Forelimb muscle (tissue), 1 donor: ENCODE measurements at places on chromosomes 12 and 14. TPM values are rescaled to one million over a fixed set of nuclear protein-coding genes. Genes with fewer than 3 reads are reported as not detected.
A peak's percentile ranks its signal among the peaks of the same experiment; 100 is the strongest.

The POMT2 gene
- 24.4 TPM for polyA plus RNA-seq

- DNase-seq = no peak
Observed at GRCh38 chr12:49948866-49949845, 1.4 kb upstream of the AQP2 start.

The NDUFA12 gene
- 88.4 TPM for polyA plus RNA-seq

GRCh38 chr14:26444822-26445221, 153.0 kb downstream of the NOVA1 start:
- DNase-seq = peak; percentile 26

DNA sequence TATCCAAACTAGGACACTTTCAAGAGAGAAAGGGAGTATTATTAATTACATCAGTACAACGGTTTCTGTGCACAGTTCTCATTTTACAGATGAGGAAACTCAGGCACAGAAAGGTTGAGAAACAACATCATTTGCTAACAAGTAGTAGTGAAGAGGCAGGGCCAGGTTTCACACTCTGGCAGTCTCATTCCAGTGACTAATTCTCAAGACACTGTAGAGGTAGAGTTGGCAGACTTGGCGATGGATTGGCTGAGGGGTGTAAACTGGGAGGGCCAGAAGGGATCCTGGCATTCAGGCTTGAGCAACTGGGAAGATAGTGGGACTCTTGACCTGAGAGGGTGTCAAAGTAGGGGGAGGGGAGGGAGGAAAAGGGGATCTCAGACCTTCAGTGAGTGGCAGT, 73.8 kb upstream of the BDKRB2 start:
- no peak for DNase-seq

The REP15 gene
- polyA plus RNA-seq = 0.90 TPM

The STAB2 gene
- 3.9 TPM for polyA plus RNA-seq

The DTD2 gene
- polyA plus RNA-seq = 9.6 TPM

DNA sequence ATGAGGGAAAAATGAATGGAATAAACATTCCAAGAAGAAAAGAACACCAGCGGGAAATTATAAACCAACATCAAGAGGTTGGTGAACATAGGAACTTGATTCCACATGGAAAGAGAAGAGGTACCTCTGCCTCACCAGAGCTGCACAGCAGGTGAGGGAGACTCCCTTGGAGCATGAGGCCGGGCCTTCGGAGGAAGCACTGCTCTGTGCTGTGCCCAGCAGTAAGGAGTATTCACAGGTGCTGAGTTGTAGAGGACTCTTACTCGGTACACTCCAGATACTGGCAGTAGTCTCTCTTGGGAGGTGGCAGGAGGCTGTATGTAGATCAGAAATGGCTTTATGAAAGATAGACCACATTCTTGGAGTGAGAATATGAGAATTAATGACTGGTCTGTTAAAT, 76.0 kb downstream of the NPAS3 start:
- DNase-seq = no peak

DNA sequence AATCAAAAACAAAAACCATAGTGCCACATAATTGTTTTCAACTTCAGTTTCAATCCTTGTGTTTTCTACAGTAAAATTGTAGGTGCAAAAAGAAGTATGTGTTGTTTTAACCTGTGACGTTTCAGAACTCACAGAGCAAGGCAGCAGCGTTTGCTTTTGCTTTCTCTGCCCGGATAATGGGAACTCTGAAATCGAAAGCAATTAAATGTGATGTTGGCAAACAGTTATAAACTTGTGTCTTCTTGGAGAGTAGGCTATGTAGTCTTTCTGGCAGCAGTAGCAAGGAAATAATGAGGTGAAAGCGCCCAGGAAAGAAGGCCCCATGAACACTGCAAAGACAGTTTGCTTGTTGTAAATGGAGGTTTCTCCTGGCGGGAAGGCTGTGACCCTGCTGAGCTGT, 39.1 kb downstream of the FNTB start:
- DNase-seq = no peak

- no peak for DNase-seq
Observed at GRCh38 chr12:10884086-10884725, at the start of gene PRH1. TSS of gene PRH1 (minus strand) at chr12:10884255. CDS start at chr12:10884217, 38 bp downstream.

- no peak for DNase-seq
Observed at GRCh38 chr14:68145539-68145938, 326.0 kb downstream of the RAD51B start.

GRCh38 chr12:99600388-99600787, 47.2 kb upstream of the GARIN6 start:
- no peak for DNase-seq

The TNFAIP2 gene
- 39.8 TPM for polyA plus RNA-seq

DNA sequence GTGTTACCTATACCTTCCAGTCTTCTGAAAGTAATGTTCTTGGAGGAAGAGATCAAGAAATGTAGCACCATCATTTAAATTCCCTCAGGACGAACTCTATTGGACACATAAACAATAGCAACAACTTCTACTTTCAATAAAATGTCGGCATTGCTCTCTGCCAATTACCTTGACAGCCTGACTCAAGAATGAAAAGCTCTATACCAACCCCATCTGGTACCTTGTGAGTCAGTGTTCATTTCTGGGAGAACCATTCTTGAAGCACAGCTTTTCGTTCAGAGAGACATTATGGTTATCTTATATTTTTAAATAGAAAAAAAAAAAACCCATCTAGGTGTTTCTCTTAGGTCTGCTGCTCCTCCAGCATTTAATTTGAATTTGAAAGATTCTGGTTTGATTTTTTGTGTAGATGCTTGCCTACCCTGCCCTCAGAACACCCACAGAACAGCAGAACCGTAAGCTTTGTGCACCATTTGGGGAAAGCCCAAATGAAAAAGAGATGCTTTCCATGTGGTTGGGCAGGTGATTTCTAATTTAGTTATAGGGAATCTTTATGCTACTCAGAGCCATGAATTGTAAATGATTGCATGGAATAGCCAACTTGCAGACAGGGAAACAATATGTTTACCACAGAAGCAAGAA, 156.0 kb downstream of the SAMD4A start:
- no peak for DNase-seq

- no peak for DNase-seq
Observed at GRCh38 chr14:50677527-50678063, 9.5 kb upstream of the SAV1 start.

DNA sequence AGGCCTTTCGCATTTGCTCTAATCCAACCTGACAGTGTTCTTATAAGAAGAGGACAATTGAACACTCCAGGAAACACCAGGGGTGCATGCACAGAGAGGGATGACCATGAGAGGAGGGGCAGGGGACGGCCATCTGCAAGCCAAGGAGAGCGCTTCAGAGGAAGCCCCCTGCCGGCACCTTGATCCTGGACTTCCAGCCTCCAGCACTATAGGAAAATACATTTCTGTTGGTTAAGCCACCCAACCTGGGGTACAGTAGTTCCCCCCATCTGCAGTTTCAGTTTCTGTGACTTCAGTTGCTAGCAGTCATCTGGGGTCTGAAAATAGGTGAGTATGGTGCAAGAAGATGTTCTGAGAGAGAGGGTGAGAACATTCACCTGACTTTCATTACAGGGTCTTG, 64.7 kb downstream of the CLMN start:
- DNase-seq = no peak

DNA sequence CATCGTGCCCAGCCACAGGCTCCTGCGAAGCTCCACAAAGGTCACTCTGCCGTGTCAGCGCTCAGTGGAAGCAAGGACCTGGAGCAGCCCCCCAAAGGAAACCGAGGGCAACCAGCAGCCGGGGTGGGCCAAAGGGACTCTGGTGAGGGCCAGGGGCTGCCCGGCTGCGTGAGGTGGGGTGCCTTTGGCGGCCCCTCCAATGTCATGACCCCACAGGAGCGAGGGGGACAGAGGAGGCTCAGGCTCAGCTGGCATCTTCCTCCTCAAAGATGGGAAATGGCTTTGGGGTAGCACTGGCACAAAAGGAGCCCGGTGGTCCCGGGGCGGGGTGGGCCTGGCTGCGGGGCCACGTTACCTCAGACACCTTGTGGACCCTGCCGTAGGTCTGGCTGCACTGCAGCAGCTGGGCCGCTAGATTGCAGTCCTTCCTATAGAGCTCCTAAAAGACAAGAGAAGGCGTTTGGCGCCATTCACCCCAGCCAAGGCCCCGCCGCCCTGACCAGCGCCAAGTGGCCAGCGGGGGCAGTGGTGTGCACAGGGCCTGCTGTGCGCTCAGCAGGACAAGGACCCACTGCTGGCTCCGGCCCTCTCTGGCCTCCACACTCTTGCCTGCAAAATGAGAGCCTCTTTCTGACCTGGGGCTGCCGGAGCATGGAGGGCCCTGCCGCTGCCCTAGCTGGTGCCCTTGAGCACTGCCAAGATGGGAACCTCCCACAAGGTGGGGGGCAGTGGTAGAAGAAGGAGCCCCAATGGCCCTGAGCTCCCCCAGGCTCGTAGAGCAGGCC, 46.9 kb downstream of the BEGAIN start:
- no peak for DNase-seq

DNA sequence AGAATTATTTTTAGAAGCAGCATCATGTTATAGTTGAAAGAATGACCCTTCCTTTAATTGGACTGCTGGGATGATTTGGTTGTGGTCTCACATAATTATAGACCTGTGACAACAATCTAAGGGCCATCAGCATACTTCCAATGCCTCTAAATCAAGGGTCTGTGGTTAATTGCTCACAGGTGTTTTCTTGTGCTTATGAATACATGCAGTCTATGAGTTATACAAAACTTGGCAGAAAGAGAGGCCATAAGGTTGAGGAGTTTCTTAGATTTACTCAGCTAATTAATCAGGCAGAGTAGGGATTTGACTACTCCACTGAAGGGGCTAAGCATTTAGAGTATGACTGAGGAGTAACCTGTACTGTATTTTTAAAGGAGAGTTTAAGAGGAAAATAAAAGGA, 37.0 kb upstream of the FRMD6 start:
- no peak for DNase-seq

The TAS2R10 gene
- 1.1 TPM for polyA plus RNA-seq

GRCh38 chr12:69996241-69996640, 171.2 kb downstream of the MYRFL start:
- no peak for DNase-seq

- DNase-seq = no peak
Observed at GRCh38 chr12:78406828-78407227, 457.7 kb upstream of the SYT1 start.

GRCh38 chr12:117090816-117091711, 8.2 kb downstream of the TESC start:
- DNase-seq = no peak

The SLC4A8 gene
- 0.65 TPM for polyA plus RNA-seq

The MYBPC1 gene
- 3,952 TPM for polyA plus RNA-seq

GRCh38 chr12:99619389-99620158, 28.0 kb upstream of the GARIN6 start:
- no peak for DNase-seq

DNA sequence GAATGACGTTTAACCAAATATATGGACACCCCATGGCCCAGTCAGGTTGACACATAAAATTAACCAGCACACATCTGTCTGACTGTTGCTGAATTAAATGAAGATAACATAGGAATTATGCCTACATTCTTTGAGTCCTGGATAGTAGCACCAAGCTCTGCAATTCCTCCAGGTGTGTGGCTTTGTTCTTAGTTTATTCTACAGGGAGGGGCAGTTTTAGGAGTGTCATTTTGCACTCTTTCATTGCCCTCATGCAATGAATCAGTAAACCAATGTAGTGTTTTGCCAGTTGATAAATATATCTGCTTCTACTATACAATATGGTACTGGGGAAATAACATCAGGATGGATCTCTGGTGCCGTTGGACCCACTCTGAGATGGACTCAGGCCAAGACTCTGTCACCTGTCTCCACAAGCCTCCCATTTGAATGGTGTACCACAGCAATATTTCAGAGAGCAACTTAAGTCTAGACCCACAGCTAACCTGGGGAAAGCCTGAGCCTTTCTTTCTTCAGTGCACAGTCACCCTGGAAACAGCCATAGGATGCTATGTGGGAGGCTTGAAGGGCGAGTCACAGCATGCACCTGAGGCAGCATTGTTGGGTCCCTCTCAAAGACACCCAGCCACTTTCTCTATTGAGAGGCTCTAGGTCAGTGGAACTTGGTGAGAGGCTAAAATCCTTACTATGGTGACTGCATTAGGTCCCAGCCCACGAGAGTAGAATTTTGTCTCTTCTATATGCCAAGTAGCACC, 73.2 kb downstream of the ANO4 start:
- DNase-seq = no peak

DNA sequence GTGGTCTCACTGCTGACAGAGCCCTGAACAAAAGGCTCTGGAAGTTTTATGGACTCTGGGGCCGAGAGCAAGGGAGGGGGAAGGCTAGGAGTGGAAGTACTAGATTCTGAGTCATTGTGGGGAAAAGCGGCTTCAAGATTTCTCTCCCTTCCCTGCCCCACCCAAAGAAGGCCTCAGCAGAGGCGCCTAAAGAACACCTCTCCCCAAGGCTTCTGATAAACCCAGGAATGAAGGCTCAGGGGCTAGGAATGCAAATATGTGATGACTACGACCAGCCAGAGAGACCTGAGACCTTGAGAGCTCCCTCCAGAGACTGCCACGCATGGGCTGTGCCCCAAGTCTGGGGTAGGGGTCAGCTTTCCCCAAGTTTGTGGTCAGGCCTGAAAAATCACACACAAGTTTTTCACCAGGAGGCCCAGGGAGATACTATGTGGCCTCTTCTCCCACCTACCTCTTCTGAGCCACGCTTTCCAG, 130.7 kb upstream of the HIF1A start:
- DNase-seq = no peak

- no peak for DNase-seq
Observed at GRCh38 chr12:116199160-116199706, 78.3 kb downstream of the MED13L start.

- no peak for DNase-seq
Observed at GRCh38 chr14:104144911-104145825, 6.8 kb downstream of the KIF26A start.

The TAS2R9 gene
- not detected for polyA plus RNA-seq

The HOXC12 gene
- polyA plus RNA-seq = not detected

The KRT71 gene
- not detected for polyA plus RNA-seq
